Brain pericyte (primary cell): ENCODE measurements at places on chromosomes 4 and X.
A peak's percentile ranks its signal among the peaks of the same experiment; 100 is the strongest.

DNA sequence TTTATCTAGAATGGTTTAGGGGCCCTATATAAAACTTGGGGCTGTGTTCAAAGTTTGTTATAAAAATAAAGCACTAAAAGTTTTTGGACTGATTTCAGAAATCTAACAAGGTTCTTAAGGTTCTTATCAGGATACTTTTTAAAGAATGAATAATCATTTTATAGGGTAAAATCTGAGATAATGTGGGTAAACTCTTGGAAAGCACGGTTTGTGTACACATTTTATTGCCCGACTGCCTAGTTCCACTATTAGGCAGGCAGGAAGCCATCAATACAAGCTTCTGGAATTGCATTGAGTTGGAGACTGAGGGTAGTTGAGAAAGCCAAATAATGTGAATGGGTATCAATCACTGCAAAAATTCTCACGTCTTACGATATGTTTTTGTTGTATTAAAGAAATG is 331.0 kb upstream of the PITX2 start:
- no peak for DNase-seq

GRCh38 chrX:149938881-149939654 is 777 bp upstream of the EOLA2 start:
- peak; percentile 74 for DNase-seq

- no peak for DNase-seq
Measured at GRCh38 chr4:20288047-20288650, 36.4 kb downstream of the SLIT2 start.

DNA sequence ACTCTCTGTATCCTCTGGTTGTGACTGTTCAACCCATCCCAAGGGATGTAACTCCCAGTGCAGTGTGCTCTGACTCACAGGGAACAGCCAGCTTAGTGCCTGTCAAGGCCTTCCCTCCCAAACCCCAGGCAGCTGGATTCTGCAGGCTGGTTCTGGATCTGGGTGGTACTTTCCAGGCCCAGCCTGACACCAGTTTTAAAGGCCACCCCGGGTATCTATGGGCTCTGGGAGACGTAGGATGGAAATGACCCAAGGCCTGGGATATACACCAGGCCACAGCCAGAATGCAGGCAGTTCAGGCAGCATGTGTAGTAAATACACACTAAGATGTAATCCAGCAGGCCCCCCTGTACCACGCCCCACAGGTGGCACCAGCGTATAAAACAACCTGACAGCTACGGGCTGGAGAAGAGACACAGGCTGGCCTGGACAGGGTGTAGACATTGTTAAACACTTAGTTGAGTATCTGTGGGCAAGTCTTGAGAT is 64.2 kb downstream of the SPINK2 start:
- DNase-seq, result no peak

- DNase-seq, result no peak
Measured at GRCh38 chrX:5867778-5868177, 360.9 kb downstream of the NLGN4X start.

GRCh38 chr4:75715105-75715799 is 9.1 kb upstream of the USO1 start:
- no peak for DNase-seq

DNA sequence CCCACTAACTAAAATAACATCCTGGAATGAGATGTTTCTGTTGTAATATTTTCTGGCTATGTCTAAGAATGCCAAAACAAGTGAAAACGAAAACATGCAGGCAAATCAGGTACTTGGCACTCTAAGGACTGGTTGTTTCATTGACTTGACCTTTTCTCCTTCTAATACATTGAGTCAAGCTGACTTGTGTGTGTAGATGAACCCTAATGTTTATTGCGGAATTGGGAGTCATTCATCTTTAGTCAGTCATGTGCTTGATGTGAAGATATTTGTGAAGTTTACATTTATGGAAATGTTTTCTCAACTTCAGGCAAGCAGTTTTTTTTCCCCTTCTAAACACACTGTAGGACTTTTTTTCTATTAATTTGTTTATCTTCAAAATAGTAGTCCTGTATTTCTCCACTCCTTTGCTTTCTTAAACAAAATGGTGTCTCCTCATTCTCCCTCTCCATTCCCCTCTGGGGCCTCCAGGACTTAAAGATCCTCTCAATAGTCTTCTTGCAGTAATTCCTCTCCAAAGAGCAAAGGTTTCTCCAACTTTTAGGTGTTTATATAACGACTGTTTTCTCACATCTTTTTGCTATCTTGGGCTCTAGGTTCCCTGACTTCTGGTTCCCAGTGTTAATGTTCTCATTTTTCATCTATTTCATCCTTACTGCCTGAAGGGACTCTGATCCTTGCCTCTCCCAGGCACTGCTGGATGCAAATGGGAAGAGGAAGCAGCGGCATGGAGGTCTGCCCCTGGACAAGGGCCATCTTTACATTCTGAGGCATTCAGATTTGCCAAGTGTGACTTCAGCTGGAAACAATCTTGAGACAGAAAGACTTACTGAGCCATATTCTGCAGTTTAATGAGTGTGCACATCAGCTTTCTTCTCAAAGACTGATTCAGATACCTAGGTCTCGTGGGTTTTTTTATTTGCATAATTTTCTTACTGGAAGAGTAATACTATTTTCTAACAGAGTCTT is 166.4 kb downstream of the ARHGAP6 start:
- DNase-seq, result no peak

DNA sequence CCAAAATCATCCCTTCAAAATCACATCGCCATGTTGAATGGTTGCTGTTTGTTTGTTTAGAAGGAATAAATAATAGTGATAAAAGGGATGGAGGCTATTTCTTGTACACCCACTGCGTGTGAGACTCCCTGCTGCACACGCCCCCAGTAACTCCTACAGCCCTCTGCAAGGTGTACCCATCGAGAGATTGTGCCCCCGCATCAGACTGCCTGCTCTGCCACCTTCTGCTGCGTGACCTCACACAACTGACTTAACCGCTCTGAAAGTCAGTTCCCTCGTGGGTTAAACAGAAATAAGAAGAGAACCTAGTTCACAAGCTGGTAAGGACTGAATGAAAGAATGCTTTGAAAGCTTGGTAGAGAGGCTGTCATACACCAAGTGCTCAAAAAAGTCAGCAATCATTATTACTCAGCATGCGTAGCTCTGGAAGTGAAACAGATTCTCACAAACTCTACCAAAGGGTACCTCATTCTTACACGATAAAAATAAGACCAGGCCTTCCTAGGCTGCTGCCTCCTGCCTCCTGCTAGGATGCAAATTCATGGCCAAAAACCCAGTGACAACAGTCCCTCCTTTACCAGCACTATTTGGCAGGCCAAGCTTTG is 147.1 kb downstream of the CPEB2 start:
- no peak for DNase-seq

GRCh38 chr4:7381890-7382633 is 52.7 kb downstream of the PSAPL1 start:
- DNase-seq, result no peak

- DNase-seq, result no peak
Measured at GRCh38 chrX:105167233-105167632, 53.3 kb downstream of the TEX13A start.

DNA sequence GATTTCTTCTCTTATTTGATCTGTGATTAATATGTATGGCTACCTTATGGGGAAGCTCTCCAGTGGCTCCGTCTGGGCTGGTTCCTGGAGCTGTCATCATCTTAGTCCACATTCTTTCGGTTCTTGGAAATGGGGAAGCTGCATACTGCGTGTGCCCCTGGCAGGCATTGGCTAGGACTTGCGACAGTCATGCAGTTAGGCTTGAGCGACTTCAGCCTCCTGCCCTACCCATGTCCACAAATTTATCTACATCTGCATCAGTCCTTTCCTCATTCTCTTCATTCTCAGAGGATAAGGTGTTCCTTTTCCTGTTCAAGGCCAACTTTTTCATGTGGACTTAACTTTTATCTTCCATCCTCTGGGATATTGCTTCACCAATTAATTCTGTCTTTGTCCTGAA is 214.2 kb downstream of the RELL1 start:
- no peak for DNase-seq

- no peak for DNase-seq
Measured at GRCh38 chr4:68907788-68908700, 43.6 kb downstream of the UGT2A3 start.

GRCh38 chr4:91751961-91752360 is 551.8 kb upstream of the GRID2 start:
- DNase-seq, result no peak

DNA sequence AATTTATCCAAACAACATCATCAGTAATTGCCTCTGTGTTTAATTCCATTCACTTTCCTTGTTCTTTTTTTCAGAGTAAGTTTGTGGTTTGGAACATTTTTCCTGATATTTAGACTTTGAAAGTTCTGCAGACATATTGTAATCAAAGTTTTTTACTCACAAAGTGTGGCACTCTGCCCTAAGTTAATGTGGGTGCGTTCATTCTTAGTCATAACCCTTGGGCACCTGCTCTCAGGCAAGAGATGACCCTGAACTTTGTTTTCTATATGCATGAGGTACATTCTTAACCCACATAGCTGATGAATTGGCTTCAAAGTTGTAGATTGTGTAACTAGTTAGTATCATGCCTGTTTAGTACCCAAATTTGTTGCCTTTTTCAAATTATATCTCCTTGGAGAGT is 424.3 kb downstream of the GRXCR1 start:
- no peak for DNase-seq

DNA sequence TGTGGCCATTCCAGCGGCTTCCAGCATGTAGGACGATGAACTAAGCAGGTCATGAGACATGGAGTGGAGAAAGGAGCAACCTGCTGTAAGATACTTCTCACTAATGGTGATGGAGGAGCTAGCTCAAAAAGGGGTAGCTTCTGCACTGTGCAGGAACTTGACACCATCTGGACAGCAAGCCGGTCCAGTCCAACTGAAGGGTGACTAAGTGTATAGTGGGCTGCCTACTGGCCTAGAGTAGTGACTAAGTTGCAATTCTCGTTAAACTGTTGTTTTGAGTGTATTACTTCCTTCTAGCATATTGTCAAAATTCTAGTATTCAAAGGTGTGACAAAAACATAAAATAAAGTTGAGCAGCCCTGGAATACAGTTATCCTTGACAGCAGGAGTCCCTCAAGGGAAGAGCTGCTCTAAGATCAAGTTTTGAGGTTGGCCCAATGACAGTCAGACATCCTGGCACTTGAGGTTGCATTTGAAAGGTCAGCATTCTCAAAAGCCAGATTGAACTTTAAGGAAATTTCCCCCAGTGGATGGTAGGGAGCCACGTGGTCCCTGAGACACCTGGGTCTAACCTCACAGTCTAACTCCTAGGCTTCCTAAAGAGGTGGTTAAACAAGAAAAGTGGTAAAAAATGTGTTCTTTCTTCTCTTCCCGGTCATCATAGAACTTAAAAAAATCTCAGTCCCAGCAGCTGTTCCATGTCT is 8.0 kb downstream of the CETN2 start:
- no peak for DNase-seq

DNA sequence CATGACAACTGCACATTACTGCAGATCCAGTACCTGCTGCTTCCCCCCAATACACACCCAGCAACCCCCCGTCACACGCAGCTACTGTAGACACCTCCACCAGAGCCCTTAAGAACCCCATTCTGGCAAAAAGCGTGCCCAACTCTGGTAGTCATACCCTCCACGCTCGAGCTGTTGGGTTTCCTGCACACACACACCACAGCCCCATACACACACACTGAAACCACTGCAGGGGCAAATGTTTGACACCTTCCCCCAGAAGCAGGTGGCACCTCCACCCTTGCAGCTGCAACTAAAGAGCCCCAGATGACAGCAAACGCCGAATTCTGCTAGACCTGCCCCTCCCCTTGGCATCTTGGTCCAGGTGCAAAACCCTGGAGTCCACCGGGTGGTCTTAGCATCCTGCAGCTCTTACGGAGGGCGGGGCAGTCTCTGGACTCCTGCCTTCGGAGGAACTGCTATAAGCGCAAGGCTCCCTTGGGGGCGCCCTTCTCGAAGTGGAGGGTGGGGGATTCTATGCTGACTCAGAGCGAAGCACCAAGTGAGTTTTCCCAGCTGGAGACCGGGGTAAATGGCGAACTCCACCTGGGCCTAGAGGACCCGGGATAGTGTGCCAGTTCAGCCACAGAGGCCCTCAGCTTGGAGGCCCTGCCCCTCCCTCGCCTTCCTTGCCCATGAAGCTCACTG is 1.5 kb downstream of the FRMPD3 start:
- no peak for DNase-seq

DNA sequence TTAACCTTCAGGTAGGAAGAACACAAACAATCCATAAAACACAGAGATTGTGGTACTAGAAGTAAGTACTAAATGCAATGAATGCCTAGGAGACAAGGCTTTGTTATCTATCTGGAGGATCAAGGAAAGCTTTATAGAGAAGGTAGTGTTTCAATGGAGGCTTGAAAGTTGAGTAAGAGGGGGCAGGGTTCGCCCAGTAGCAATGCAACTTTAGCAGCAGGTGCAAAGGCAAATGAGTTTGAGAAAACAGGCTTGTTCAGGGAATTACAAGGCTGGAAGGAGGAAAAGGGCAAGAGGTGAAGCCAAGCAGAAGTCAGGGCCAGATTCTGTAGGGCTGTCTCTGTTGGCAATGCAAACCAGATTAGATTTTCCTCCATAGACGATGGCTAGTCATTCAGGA is 35.5 kb upstream of the AMELX start:
- no peak for DNase-seq

DNA sequence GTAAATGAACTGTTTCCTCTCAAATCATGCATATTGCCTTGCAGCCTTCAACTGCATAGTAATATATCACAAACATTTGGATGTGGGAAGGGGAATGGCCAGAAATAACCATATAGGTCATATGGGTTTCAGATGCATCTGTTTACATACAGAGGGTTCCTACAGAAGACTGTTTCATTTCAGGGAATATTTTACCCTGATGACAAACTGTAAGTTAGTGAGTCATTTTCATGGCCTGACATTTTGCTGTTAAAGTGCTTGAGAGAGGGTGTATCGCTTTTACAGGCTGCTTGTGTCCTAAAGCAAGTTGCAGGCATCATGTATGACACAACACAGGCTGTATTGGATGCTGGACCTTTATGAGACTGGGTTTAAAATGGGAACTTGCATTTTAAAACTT is 25.5 kb upstream of the AMOT start:
- no peak for DNase-seq

GRCh38 chr4:106368678-106369077 is at the start of gene GIMD1:
Gene GIMD1 (minus strand): TSS chr4:106368778. CDS start chr4:106367435, 1,343 bp downstream.
- no peak for DNase-seq

DNA sequence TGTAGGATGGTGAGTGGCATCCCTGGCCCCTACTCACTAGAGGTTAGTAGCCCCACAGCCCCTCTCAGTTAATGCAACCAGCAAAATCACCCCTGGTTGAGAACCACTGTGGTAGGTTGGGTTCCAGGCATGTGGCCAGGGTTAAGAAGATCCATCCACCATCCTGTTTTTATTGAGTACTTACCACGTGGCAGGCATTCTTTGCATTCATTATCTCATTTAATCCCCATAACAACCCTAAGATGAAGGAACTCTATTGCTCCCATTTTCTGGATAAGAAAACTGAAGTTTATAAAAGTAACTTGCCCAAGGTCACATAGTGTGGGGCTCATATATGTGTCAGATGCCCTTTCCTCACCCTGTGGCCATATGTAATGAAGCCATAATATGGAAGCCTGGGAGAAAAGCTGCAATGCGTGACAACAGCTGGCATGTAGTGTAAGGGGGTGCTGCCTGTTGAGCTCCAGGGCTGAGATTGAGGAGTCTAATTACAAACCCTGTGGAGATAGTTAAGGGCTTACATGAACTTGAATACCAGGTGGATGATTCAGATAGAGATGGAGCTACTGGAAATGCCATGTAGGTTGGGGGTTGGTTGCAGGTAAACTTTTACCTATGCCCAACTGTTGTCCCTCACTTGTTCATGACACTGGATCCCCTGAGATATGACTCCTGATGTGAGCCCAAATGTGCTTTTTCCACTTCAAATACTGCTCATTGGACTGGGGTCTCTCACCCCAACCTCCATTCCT is 100.2 kb upstream of the PGRMC2 start:
- DNase-seq, result no peak

- no peak for DNase-seq
Measured at GRCh38 chrX:123263270-123263669, 79.2 kb downstream of the GRIA3 start.
